Activated naive CD4-positive, alpha-beta T cell treated with anti-CD3 and anti-CD28 coated beads, Interleukin-2, amount 10 ng/mL, durations not matched to agents 5 hours and 36 hours (primary cell): ENCODE measurements at places on chromosomes 6 and 20. TPM values are rescaled to one million over a fixed set of nuclear protein-coding genes. Genes with fewer than 3 reads are reported as not detected.

The NELFE gene
- total RNA-seq, result 60.9 TPM

The CDSN gene
- not detected for total RNA-seq

The SGK2 gene
- 0.28 TPM for total RNA-seq

The TRIM15 gene
- not detected for total RNA-seq

The SLC22A7 gene
- not detected for total RNA-seq

The TFAP2D gene
- not detected for total RNA-seq

The UST gene
- total RNA-seq, result 0.48 TPM
